ENCODE measurements at places on chromosomes 16 and 17.

- DNase-seq: no peak
Measured at GRCh38 chr17:77637818-77638575, 320.5 kb upstream of the TNRC6C start.

- no peak for DNase-seq
Measured at GRCh38 chr16:67474551-67475455, 6.2 kb downstream of the ATP6V0D1 start.

DNA sequence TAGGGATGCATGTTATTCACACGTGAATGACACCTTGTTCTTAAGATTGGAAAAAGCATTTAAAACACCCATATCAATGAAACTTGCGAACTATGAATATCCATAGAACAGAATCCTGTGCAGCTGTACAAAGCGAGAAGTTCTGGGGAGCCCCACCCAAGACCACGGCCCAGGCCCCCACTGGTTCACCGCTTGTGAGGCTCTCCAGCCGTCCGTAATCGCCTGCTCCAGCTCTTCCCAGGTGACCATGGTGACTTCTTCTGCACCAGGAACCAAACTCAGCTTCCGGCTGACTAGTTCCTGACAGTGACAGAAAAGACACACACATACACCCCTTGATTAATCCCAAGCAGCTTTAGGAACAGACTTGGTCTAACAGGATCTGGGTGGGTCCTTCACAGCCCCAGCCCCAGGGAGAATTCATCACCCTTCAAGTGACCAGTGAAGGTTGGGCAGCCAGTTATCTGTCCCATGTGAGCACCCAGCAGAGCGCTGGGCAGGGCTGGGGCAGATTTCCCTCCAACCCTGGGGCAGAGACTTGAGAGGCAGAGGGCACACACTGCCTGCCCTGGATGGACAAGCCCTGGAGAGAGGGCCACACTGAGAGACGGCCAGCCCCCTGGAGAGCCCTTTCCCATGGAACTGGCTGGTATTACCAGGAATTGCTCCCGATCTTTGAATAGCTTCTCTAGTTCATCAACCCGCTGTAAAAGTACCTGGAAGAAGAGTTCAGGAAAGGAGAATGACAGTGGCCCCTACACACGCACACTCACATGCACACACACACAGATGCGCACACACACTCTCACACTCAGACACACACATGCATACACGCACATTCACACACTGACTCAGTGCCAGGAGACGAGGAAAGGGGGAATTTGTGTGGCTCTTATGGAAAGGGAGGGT, 3.6 kb downstream of the QRICH2 start:
- DNase-seq: no peak

DNA sequence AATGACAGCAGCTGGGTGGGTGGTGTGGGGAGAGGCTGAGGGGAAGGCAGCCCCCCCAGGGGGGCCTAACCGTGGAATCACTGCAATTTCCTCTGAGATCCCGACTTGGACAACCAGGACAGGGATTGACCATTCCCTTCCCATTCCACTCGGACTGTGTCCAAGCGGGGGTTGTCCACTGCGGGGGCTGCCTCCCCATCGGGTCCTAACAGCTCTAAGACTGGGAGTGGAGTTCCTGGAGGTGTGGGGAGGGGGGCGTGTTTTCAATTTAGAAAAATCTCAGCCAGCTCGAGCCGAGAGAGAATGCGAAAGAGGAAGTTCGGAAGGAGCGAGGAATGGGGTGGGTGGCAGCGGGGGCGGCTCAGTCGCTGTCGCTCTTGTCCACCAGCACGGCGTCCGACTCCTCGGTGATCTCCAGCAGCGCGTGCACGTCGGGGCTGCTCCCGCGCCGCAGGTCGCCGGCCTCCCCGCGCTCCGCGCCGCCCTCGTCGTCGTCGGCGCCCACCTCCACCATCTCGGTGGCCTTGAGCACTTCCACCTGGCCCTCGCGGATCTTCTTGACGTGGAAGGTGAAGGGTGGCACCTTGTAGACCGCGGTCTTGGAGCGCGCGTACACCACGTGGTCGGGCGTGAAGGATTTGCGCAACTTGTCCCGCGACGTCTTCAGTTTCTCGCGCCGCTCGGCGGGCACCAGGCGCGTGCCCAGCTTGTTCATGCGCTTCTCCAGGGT, 16.2 kb upstream of the STAT3 start:
- peak; percentile 58 for DNase-seq

All from Kasumi-1 (cell line).